Left ventricle myocardium superior (tissue), 1 donor: ENCODE measurements at places on chromosomes 3 and 15. TPM values are rescaled to one million over a fixed set of nuclear protein-coding genes. Genes with fewer than 3 reads are reported as not detected.
A peak's percentile ranks its signal among the peaks of the same experiment; 100 is the strongest.

Gene ITGB5
- total RNA-seq = 109 TPM

- no peak for DNase-seq
Measured at GRCh38 chr15:58318517-58318916, 113.3 kb upstream of the LIPC start.

GRCh38 chr3:4741404-4742307, 237.6 kb upstream of the BHLHE40 start:
- DNase-seq = peak; percentile 43

- no peak for DNase-seq
Measured at GRCh38 chr3:189325454-189325853, 153.7 kb downstream of the TPRG1 start.
